Stomach (tissue), 19 donors: ENCODE measurements at places on chromosomes 13 and 19.

GRCh38 chr13:97379386-97379785, 54.6 kb upstream of the RAP2A start:
- peaks cover 51% of the 10 kb centered on the region for H3K36me3 ChIP-seq
- no peaks in the 10 kb centered on the region for H3K27me3 ChIP-seq
- no peak for DNase-seq
- H3K27ac ChIP-seq = no peak overlapping the region
- no peaks in the 10 kb centered on the region for H3K4me1 ChIP-seq

GRCh38 chr13:28530729-28531076, 35.8 kb upstream of the FLT1 start:
- peaks cover 13% of the 10 kb centered on the region for H3K4me1 ChIP-seq
- H3K36me3 ChIP-seq = no peaks in the 10 kb centered on the region
- no peak overlapping the region for H3K27ac ChIP-seq
- DNase-seq = peak; percentile 9
- H3K4me3 ChIP-seq = peak overlapping the region; percentile 41

GRCh38 chr13:99356262-99357091, 49.3 kb upstream of the GPR183 start:
- no peaks in the 10 kb centered on the region for H3K27me3 ChIP-seq
- peaks cover 34% of the 10 kb centered on the region for H3K36me3 ChIP-seq
- peaks cover 15% of the 10 kb centered on the region for H3K4me1 ChIP-seq
- no peak for DNase-seq

DNA sequence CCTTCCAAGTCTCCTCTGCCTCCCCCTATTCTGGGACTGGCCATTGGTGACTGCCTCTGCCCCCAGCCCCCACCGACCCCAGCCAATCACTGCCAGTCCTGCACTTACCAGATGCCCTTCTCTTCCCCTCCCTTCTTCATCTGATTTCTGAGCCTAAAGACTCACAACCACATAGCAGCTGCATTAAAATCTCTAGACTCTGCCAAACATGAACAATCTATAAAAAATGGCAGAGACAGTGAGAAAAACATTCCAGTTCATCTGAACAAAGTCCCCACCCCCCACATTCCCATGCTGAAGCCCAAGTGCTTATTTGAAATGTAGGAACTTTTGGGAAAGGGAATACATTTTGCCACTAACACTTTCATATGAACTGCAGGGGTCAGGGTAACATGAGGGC, 60.8 kb downstream of the KCTD12 start:
- H3K36me3 ChIP-seq = no peaks in the 10 kb centered on the region
- DNase-seq = peak; percentile 67
- no peak overlapping the region for H3K4me3 ChIP-seq
- H3K4me1 ChIP-seq = peaks cover 4% of the 10 kb centered on the region
- H3K27ac ChIP-seq = no peak overlapping the region

- no peak for DNase-seq
- no peaks in the 10 kb centered on the region for H3K27me3 ChIP-seq
- H3K36me3 ChIP-seq = no peaks in the 10 kb centered on the region
- no peaks in the 10 kb centered on the region for H3K4me1 ChIP-seq
- no peak overlapping the region for H3K4me3 ChIP-seq
Observed at GRCh38 chr13:80036845-80037504, 304.0 kb downstream of the SPRY2 start.

GRCh38 chr13:20512042-20512683, 13.5 kb downstream of the CRYL1 start:
- peaks cover 45% of the 10 kb centered on the region for H3K36me3 ChIP-seq
- no peaks in the 10 kb centered on the region for H3K27me3 ChIP-seq
- H3K4me3 ChIP-seq = no peak overlapping the region
- H3K27ac ChIP-seq = no peak overlapping the region

GRCh38 chr13:79403113-79403512, 2.9 kb downstream of the RBM26 start:
- peaks cover 11% of the 10 kb centered on the region for H3K36me3 ChIP-seq
- no peak for DNase-seq
- peaks cover 75% of the 10 kb centered on the region for H3K4me1 ChIP-seq
- H3K27ac ChIP-seq = no peak overlapping the region
- H3K27me3 ChIP-seq = no peaks in the 10 kb centered on the region
- no peak overlapping the region for H3K4me3 ChIP-seq

- peaks cover 28% of the 10 kb centered on the region for H3K27me3 ChIP-seq
- no peak overlapping the region for H3K27ac ChIP-seq
- no peak for DNase-seq
- H3K36me3 ChIP-seq = no peaks in the 10 kb centered on the region
- H3K4me3 ChIP-seq = no peak overlapping the region
- no peaks in the 10 kb centered on the region for H3K4me1 ChIP-seq
Observed at GRCh38 chr19:6576869-6577475, 14.0 kb downstream of the CD70 start.

- H3K4me1 ChIP-seq = no peaks in the 10 kb centered on the region
- no peaks in the 10 kb centered on the region for H3K27me3 ChIP-seq
- no peak overlapping the region for H3K27ac ChIP-seq
- H3K36me3 ChIP-seq = peaks cover 4% of the 10 kb centered on the region
- H3K4me3 ChIP-seq = no peak overlapping the region
- DNase-seq = no peak
Observed at GRCh38 chr19:43908659-43909058, 26.4 kb downstream of the ZNF45 start.

- no peak overlapping the region for H3K4me3 ChIP-seq
- H3K36me3 ChIP-seq = no peaks in the 10 kb centered on the region
- no peak overlapping the region for H3K27ac ChIP-seq
- H3K27me3 ChIP-seq = no peaks in the 10 kb centered on the region
Observed at GRCh38 chr13:66576381-66576780, 653.8 kb downstream of the PCDH9 start.

DNA sequence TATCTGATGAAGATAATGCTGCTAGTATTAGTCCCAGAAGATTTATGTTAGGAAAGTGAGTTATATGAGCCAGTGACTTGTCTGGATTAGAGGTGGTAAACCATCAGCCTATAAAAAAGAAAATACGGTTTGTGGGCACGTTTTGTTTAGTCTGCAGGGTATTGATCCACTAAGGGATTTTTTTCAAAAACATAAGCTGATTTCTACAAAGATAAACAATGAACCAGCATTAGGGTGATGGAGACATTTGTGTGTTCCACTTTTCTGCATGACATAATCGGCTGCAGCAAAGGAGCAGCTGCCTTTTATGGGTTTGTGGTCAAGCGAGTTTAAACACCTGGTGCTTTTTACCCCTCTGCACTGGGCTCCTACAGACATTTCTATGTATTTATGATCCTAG, 836.4 kb upstream of the GPC6 start:
- no peak overlapping the region for H3K27ac ChIP-seq
- no peaks in the 10 kb centered on the region for H3K4me1 ChIP-seq
- no peaks in the 10 kb centered on the region for H3K27me3 ChIP-seq
- no peak overlapping the region for H3K4me3 ChIP-seq

GRCh38 chr19:50882188-50882587, 8.9 kb downstream of the KLK2 start:
- H3K36me3 ChIP-seq = no peaks in the 10 kb centered on the region
- DNase-seq = no peak
- no peaks in the 10 kb centered on the region for H3K4me1 ChIP-seq
- peaks cover 77% of the 10 kb centered on the region for H3K27me3 ChIP-seq

GRCh38 chr19:35509018-35509652, 4.3 kb downstream of the DMKN start:
- peak overlapping the region; percentile 76 for H3K27ac ChIP-seq
- no peaks in the 10 kb centered on the region for H3K36me3 ChIP-seq
- peaks cover 13% of the 10 kb centered on the region for H3K4me1 ChIP-seq

- no peak overlapping the region for H3K27ac ChIP-seq
- peaks cover 69% of the 10 kb centered on the region for H3K4me1 ChIP-seq
- no peak overlapping the region for H3K4me3 ChIP-seq
- H3K27me3 ChIP-seq = no peaks in the 10 kb centered on the region
- no peaks in the 10 kb centered on the region for H3K36me3 ChIP-seq
Observed at GRCh38 chr19:31334849-31335624, 14.2 kb downstream of the TSHZ3 start.

DNA sequence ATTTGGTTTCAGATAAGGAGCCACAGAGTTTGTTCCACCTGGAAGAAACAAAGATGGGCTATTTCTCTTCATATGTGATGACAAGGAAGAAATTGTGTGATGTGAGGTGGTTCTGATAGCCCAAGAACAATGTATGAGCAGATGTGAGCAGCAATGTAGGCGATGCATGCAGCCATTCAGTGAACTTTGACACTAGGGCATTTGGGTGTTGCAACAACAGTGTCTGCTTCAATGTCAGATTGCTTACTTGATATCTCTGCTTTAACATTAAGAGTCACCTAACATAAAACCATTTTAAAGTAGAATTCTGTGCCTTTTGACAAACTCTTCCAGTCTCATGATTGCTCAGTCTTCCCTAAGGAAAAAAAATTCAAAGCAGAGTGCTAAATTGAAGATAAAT, 865.4 kb downstream of the SLITRK6 start:
- no peak for DNase-seq
- H3K4me3 ChIP-seq = no peak overlapping the region
- H3K4me1 ChIP-seq = no peaks in the 10 kb centered on the region
- no peaks in the 10 kb centered on the region for H3K27me3 ChIP-seq

DNA sequence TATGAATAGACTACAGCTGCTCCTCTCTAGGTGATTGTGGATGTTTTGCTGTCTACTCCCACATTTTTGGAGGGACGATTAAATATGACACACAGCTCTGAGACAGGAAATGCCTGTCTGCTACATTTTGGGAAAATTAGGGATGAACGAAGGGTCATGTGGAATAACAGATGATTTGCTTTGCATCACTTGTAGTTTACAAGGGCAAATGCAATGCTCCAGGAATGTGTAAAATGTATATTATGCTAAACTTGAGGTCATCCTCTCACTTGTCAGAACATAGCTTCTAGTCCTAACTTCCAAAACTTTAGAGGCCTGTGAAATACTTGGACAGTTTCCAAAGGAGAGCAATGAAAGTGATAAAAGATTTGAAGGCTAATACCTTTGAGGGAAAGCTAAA, 284.2 kb upstream of the DACH1 start:
- no peak overlapping the region for H3K27ac ChIP-seq
- H3K4me3 ChIP-seq = no peak overlapping the region
- H3K27me3 ChIP-seq = no peaks in the 10 kb centered on the region
- DNase-seq = no peak
- no peaks in the 10 kb centered on the region for H3K36me3 ChIP-seq

DNA sequence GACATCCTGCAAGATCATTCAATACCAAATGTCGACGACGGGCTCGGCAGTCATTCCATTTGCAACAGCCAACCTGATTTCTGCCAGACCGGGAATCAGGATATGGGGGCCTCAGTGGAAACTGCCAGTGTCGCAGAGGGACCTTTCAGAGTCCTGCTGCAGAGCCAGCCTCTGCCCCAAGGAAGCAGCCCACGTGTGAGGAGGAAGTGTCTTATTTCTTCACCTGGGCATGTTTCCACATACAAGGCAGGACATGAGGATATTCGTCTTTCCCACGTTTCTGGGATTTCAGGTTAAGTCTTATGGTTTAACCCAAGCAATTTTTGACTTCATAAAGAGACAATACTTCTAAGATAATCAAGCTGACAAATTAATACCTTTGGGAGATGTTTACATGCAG, 69.9 kb downstream of the ABCC4 start:
- peaks cover 11% of the 10 kb centered on the region for H3K4me1 ChIP-seq
- no peaks in the 10 kb centered on the region for H3K27me3 ChIP-seq
- DNase-seq = no peak
- no peak overlapping the region for H3K4me3 ChIP-seq
- H3K27ac ChIP-seq = no peak overlapping the region

DNA sequence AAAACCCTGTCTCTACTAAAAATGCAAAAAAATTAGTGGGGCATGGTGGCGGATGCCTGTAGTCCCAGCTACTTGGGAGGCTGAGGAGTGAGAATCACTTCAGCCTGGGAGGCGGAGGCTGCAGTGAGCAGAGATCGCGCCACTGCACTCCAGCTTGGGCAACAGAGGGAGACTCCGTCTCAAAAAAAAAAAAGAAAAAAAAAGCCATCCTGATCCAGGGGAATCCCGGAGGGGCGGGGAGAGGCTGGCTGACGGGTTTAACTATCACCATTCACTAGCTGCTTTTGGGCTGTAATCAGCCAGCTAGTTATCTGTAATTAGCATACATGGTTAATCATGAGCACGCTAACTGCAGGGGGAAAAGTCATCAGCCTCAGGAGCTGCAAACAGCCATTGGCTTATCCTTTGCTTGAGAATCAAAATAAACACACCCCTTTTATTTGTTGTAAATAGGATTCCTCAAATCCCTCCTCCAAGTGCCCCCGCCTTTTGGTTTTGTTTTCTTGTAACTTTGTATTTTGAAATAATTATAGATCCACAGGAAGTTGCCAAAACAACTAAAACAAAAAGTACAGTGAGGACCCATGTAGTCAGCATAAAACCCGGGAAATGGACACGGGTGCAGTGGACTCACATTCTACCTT, 9.6 kb downstream of the FSD1 start:
- H3K27me3 ChIP-seq = peaks cover 8% of the 10 kb centered on the region
- no peaks in the 10 kb centered on the region for H3K36me3 ChIP-seq
- H3K27ac ChIP-seq = no peak overlapping the region
- no peak for DNase-seq

DNA sequence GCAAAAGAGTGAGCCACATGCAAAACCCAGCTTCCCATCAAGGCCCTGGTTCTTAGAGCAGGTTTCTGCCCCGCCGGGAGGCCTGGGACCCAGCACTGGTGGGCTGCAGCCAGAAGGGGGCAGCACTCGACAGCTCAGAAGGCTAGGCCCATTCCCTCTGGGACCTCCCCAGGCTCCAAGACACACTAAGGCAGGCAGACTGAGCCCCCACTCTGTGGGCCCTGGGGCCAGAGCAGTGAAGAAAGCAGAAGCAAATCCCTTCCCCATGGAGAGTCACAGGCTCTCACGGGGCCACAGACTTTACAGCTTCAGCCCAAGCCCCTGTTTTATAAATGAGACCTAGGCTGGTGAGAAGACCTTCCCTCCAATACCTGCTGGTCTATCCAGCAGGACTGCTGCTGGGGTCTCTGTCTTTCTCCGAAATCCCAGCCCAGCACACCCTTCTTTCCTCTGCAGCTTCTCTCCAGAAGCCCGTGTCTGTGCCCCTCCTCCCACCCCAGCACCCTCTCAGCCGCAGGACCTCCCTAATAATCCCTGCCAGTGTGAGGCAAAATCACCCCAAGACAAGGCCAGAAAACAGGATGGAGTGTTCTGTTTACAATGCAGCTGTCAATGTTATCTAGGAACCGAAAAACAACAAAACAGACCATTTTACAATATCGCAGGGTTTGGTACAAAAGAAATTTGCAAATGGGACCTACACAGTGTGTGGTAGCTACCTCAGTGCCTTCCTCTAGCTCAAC, 109.3 kb downstream of the ABCC4 start:
- DNase-seq = peak; percentile 73
- H3K36me3 ChIP-seq = peaks cover 8% of the 10 kb centered on the region
- no peak overlapping the region for H3K4me3 ChIP-seq
- H3K4me1 ChIP-seq = no peaks in the 10 kb centered on the region
- H3K27ac ChIP-seq = no peak overlapping the region

GRCh38 chr19:51145916-51146493, 3.9 kb downstream of the SIGLEC7 start:
- H3K4me3 ChIP-seq = no peak overlapping the region
- H3K4me1 ChIP-seq = no peaks in the 10 kb centered on the region
- peaks cover 11% of the 10 kb centered on the region for H3K27me3 ChIP-seq

- no peak overlapping the region for H3K27ac ChIP-seq
- H3K4me3 ChIP-seq = no peak overlapping the region
- no peaks in the 10 kb centered on the region for H3K27me3 ChIP-seq
- H3K4me1 ChIP-seq = no peaks in the 10 kb centered on the region
Observed at GRCh38 chr13:83223546-83223945, 658.7 kb downstream of the SLITRK1 start.

GRCh38 chr13:70703755-70704154, 595.5 kb upstream of the KLHL1 start:
- no peak overlapping the region for H3K27ac ChIP-seq
- no peaks in the 10 kb centered on the region for H3K36me3 ChIP-seq
- no peak for DNase-seq
- no peaks in the 10 kb centered on the region for H3K27me3 ChIP-seq
- no peak overlapping the region for H3K4me3 ChIP-seq
- H3K4me1 ChIP-seq = no peaks in the 10 kb centered on the region
